ENCODE measurements at places on chromosomes 2 and 18. TPM values are rescaled to one million over a fixed set of nuclear protein-coding genes. Genes with fewer than 3 reads are reported as not detected.

DNA sequence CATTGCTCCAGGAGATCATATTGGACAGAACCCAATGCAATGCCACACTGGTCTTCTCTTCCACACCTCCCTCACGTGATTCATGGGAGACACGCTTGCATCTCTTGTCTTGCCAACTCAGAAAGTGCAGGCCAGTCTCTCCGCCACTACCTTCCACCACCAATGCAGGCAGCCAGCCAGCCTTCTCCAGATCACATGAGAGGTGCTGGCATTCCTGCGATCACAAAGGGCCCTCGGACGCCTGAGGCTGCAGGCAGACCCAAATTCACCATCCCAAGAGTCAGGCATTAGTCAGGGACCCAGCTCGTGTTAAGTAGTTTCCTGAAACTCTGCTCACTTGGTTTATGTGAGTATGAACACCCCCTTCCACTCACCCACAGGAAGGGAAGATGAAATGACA lies 437.0 kb upstream of the ETAA1 start:
- no peak overlapping the region for H3K4me3 ChIP-seq
- no peaks in the 10 kb centered on the region for H3K4me1 ChIP-seq
- no peak overlapping the region for H3K27ac ChIP-seq
- no peaks in the 10 kb centered on the region for H3K27me3 ChIP-seq

- H3K4me3 ChIP-seq, result no peak overlapping the region
- H3K36me3 ChIP-seq, result no peaks in the 10 kb centered on the region
- no peaks in the 10 kb centered on the region for H3K27me3 ChIP-seq
- no peak for DNase-seq
These were observed 471.0 kb upstream of the CDH7 start for GRCh38 chr18:65279668-65280305.

DNA sequence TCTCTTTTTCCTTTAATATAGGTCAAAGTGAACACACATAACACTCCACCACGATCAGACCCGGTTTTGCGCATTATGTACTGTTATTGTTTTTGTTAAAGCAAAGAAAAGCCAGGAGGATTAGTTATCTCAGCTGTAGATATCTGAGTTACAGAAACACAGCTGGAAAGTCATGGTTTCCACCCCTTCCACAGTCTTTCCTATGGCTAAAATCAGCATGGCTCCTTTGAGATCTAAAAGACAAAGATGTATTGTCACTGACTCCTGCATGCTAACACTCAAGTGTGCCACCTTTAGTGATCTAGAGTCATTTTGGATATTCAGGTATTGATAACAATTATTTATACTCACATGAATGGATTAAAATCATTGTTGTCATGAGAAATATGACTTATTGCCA lies 260.0 kb downstream of the FIGN start:
- no peaks in the 10 kb centered on the region for H3K4me1 ChIP-seq
- no peak overlapping the region for H3K4me3 ChIP-seq
- H3K27me3 ChIP-seq, result no peaks in the 10 kb centered on the region

DNA sequence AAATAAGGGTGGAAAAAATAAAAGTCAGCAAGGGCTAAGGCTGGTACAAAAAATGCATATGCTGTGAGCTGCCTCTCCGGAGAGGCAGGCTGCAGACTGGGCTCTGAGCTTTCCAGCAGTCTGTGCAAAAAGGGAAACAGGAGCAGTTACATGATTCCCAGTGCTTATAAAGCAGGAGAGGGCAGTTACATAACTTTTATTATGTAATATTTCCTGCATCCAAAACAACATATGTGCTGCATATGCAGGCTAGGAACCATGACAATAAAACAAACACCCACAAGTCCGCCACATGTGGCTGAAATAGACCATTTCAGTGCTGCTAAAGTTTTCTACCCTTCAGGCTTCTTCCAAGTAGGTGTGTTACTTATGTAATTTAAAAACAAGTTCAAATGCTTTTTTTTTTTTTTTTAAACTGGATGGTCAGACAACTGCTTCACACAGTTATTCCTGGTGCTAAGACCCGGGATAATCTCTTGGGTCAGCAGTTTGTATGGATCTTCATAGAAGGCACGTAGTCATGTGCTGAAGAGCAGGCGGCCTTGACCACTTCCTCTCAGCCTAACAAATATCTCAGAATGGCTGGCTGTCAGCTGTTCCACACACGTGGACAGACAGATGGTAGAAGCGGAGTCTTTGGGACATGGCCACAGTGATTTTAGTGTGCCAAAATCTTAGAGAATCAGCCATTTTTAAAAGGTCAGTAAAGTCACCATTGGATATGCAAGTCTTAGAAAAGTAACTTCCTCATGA lies 43.5 kb downstream of the ARMC9 start:
- no peak overlapping the region for H3K4me3 ChIP-seq
- no peaks in the 10 kb centered on the region for H3K36me3 ChIP-seq
- no peak for DNase-seq
- no peaks in the 10 kb centered on the region for H3K4me1 ChIP-seq
- H3K27ac ChIP-seq, result no peak overlapping the region

DNA sequence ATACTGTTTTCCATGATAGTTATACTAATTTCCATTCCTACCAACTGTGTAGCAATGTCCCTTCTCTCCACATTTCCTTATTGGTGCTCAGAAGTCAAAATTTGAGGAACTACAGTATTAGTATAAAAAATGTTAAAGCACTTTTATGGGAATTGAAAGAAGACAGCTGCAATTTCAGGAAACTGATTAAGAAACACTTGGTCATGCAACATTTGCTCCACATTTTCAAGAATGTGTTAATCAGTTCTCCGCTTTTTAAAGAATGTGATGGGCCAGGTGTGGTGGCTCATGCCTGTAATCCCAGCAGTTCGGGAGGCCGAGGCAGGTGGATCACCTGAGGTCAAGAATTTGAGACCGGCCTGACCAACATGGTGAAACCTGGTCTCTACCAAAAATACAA lies 33.6 kb upstream of the MGAT4A start:
- H3K4me1 ChIP-seq, result no peaks in the 10 kb centered on the region
- no peaks in the 10 kb centered on the region for H3K27me3 ChIP-seq
- H3K4me3 ChIP-seq, result no peak overlapping the region
- DNase-seq, result no peak
- no peaks in the 10 kb centered on the region for H3K36me3 ChIP-seq

DNA sequence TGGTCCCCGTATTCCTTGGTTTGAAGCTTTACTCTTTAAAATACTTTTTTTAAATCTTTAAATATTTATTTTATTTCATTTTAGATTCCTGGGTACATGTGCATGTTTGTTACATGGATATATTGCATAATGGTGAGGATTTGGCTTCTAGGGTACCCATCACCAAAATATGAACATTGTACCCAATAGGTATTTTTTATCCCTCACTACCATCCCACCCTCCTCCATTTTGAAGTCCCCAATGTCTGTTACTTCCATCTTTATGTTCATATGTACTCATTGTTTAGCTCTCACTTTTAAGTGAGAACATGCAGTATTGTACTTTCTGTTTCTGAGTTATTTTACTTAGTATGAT lies 59.5 kb upstream of the IL1RL1 start:
- no peak overlapping the region for H3K27ac ChIP-seq
- peaks cover 2% of the 10 kb centered on the region for H3K27me3 ChIP-seq
- H3K36me3 ChIP-seq, result no peaks in the 10 kb centered on the region
- DNase-seq, result no peak
- no peak overlapping the region for H3K4me3 ChIP-seq

- H3K27ac ChIP-seq, result no peak overlapping the region
- H3K36me3 ChIP-seq, result no peaks in the 10 kb centered on the region
- 0 out of 2 replicates have a peak, but pooled peaks cover 3% of the 10 kb centered on the region for H3K4me1 ChIP-seq
- no peak overlapping the region for H3K4me3 ChIP-seq
These were observed 86.8 kb downstream of the SEMA4F start for GRCh38 chr2:74740741-74741431.

- H3K27ac ChIP-seq, result no peak overlapping the region
- H3K4me1 ChIP-seq, result no peaks in the 10 kb centered on the region
- H3K27me3 ChIP-seq, result no peaks in the 10 kb centered on the region
- H3K4me3 ChIP-seq, result no peak overlapping the region
- no peaks in the 10 kb centered on the region for H3K36me3 ChIP-seq
These were observed 198.6 kb downstream of the MEMO1 start for GRCh38 chr2:31812051-31812798.

DNA sequence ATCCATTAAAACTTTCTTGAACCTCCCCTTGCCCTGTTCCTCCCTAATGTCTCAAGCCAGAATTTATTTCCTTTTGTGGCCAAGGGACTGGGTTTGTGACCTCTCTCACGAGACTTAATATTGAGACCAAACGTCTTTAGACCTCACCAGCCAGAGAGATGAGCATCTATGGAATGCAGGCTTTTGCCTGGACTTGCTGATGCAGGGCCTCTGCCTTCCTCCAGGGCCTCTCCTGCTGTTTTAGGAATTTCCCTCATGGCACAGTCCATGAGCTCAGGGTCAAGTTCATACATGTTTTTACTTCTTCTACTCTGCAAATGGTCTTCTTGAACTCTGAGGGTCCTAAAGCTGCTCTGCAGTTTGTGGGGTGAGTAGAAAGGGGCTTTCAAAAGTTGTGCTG lies 22.3 kb downstream of the IL1B start:
- no peaks in the 10 kb centered on the region for H3K4me1 ChIP-seq
- no peak overlapping the region for H3K4me3 ChIP-seq
- no peaks in the 10 kb centered on the region for H3K36me3 ChIP-seq
- no peak for DNase-seq
- no peaks in the 10 kb centered on the region for H3K27me3 ChIP-seq

DNA sequence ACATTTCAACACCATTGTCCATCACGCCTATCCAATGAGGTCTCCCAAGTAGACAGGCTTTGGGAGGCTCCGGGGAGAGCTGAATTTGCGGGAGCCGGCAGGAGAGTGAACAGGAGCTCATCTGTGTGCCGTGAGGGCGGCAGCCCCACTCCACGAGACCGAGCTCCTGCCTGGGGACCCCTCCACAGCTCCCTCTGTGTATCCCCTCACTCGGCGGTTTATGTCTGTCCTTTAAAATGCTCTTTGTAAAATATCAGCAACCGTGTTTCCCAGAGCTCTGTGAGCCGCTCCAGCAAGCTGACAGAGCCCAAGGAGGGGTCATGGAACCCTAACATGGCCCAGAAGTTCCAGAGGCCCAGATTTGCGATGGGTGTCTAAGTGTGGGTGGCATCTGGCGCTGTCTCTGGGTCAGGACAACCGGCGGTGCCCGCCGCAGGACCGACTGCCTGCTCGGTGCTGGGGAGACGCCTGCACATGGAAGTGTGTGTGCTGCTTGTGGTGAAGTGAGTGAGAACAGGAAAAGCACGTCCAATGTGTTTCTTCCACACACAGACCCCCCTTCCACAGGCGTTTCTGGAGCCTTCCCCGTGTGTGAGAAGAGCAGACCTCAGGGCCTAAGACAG lies 34.8 kb downstream of the SLC66A2 start:
- no peaks in the 10 kb centered on the region for H3K36me3 ChIP-seq
- 0 out of 2 replicates have a peak, but pooled peaks cover 3% of the 10 kb centered on the region for H3K4me1 ChIP-seq

DNA sequence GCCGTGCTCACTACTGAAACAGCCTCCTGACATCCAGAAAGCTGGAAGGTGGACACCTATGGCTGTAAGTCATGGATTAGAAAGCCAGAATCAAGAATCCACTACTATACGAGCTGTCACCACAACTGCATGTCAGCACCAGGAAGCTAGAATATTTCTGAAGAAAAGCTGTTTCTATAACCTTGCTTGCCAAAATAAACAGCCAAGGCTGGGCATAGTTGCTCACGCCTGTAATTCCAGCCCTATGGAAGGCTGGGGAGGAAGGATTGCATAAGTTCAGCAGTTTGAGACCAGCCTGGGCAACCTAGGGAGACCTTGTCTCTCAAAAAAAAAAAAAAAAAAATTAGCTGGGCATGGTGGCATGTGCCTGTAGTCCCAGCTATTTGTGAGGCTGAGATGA lies 96.3 kb upstream of the GAREM1 start:
- no peak for DNase-seq
- H3K36me3 ChIP-seq, result no peaks in the 10 kb centered on the region
- H3K27ac ChIP-seq, result no peak overlapping the region
- H3K4me1 ChIP-seq, result no peaks in the 10 kb centered on the region

Gene DSG1
- not detected for total RNA-seq

Gene C2orf66
- total RNA-seq, result 0.33 TPM

Gene TBR1
- not detected for total RNA-seq

All from Panc1 (cell line).